CD8-positive, alpha-beta memory T cell (primary cell): ENCODE measurements at places on chromosomes 11 and 22.

DNA sequence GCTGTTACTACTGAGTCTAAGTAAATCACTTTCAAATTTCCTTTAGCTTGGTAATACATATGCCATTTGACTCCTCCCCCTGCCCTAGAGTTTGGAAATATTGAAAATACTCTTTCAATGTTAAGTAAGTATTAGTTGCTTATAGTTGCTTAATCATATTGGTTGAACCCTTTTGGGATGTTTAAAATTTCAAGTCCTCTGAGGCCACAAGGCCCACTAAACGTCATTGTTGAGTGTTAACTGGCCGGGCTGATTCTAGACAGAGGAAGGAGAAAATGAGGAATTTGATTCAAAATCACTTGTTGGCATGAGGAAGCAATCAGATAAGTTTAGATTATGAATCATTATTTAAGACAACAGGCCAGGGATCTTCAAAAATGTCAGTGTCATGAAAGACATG is 8.5 kb downstream of the NAV2 start:
- DNase-seq, result no peak

- DNase-seq, result no peak
These were observed 17.5 kb downstream of the SLC6A5 start for GRCh38 chr11:20616920-20617319.

DNA sequence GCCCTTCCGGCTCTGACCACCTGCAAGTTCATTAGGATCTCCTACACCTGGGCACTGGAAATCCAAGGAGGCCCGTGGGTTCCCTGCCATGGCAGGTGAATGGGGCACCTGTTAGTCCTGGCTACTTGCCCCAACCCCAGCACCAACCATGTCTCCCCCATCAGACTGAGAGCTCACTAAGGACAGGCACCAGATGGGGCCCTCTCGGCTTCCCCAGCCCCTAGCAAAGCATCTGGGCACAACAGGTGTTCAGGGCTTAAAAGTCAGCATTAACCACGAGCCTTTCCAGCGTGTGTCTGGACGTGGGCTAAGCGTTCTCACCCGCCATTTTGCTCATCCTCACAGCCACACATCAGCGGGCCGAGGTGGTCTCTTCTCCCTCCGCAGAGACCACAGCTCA is 2.2 kb downstream of the SULT4A1 start:
- DNase-seq, result no peak

DNA sequence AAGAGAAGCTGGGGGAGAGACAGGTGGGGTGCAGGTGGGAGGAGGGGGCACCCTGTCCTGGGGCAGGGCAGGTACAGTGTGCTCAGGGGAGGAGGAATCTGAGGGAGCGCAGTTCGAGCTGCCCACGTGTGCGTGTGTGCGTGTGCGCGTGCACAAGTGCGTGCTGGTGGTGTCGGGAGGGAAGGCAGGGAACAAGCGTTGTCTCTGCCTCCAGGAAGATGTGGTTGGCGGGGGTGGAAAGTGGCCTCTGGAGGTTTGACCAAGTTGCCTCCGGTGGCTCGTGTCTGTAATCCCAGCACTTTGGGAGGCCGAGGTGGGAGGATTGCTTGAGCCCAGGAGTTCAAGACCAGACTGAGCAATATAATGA is 49.9 kb upstream of the THY1 start:
- DNase-seq, result no peak

DNA sequence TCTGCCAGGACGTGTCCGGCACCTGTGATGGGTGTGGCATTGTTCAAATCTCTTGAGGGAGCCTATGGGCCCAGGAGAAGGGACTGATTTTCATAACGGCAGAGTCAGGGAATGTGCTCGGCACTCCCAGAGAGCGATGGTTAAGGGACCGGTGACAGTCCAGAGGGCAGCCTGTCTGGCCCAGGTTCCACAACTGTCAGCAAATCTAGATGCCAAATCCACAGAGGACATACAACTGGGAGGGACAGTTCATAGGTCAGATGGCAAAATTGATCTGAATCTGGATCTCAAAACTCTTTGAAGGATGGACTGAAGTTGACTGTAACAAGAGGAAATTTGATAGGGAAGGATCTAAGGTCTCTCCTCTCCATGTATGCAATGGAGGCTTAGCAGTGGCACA is 7.5 kb downstream of the SEC14L2 start:
- DNase-seq, result no peak

DNA sequence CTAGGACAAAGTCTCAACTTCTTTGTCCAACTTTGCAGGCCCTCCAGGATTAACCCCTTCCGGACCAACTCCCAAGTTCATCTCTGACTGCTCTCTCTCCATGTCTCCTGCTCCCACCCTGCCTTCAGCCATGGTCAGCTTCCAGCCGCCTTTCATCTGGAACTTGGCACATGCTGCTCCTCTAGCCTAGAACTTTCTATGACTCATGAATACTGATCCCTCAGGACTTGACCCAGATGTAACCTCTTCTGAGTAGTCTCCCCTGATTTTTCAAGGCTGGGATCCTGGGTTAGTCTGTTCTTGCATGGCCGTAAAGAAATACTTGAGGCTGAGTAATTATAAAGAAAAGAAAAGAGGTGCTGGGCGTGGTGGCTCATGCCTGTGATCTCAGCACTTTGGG is 5.2 kb upstream of the SLC15A3 start:
- DNase-seq, result no peak

DNA sequence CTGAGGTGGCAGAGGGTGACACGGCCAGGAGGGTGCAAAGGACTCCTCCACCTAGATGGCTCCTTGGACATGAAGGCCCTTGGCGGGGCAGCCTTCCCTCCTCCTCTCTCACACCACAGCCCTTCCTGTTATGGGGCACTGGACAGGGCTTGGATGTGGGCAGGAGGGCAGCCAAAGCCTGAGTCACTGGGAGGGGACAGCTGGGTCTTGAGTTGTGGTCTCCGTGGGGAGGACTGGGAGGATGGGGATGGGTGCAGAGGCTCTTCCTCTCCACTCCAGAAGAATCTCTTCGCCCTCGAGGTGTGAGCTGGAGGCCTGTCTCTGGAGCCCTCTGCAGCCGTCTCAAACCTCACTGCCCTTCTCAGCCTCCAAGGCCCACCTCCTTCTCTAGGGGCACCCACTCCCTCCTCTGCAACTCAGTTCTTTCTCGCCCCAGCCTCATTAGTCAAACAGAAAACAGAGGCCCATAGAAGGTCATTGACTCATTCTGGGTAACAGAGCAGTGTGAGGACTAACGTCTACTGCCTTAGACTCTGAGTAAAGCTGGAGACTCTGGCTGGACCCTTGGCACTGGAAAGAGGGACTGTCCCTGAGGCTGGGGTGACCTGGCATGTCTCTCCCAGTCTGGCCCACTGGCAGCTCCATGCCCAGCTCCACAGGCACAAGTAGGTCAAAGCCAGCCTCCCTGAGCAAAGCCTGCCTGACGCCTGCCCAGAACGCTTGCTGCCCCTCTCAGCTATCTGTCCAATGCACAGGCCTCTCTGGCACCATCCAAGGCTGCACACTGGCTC is 47.5 kb upstream of the CDON start:
- no peak for DNase-seq
